ENCODE measurements at places on chromosomes 1 and 21.

DNA sequence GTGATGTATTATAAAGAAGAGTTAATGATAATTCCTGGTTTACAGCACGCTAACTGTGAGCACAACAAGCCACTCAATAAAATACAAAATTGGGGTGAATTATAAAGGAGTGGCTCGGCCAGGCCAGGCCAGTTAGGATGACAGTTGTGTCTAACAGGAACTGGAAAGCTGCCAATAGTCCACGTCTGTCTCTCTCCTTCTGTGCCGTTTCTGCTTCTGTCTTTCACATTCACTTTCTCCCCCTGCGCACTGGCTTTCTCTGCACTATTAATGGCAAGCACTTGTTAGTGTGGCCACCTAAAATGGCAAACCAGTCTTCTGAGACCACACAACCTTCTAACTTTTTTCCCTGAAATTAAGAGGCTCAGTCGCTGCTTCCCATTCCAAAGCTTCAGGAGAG is 394.3 kb downstream of the NTNG1 start:
- no peak for DNase-seq

DNA sequence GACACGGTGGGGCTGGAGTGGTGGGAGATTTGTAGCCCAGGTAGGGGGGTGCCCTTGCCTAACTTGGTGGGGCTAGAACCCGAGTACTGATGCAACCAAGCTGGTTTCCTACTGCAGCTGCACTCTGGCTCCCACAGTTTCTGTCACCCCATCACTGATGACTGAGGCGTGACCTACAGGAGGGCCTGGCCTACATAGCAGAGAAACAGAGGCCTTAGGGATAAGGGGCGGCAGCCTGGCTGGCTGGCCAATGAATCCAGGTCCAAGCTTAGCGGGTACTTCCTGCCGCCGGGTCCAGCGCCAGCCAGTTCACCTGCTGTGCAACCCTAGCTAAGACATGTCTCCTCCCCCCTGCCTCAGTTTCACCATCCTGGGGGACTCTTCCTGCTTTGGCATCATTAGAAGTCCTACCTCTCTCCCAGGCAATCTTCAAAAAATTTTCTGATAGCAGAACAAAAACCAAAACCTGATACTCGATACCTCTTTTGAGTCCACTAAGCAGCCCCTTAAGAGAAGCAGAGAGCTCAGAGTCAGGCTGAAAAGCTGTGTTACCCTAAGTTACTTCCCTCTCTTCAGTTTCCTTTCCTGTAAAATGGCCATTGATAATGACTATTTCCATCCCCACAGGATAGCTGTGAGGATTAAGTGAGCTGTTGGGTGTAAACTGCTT is 27.3 kb upstream of the RNF19B start:
- DNase-seq: no peak

- DNase-seq: no peak
Measured at GRCh38 chr1:8251635-8252034, 66.3 kb upstream of the SLC45A1 start.

DNA sequence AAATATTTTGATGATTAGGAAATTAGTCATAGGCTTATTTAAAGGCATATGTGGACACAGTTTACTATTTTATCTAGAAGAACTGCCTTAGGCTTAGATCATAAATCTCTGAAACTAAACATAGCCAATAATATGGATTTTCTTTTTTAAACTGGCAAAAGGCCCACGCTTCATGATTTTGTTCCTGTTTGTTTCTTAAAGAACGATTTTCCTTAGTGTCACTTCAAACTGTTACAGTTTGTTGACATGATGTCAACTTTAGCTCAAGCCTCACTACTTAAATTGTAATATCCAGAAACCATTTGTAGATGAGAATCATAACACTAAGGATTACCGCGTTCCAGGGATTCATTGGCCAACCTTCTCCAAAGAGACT is 322.6 kb downstream of the HHIPL2 start:
- DNase-seq: no peak

DNA sequence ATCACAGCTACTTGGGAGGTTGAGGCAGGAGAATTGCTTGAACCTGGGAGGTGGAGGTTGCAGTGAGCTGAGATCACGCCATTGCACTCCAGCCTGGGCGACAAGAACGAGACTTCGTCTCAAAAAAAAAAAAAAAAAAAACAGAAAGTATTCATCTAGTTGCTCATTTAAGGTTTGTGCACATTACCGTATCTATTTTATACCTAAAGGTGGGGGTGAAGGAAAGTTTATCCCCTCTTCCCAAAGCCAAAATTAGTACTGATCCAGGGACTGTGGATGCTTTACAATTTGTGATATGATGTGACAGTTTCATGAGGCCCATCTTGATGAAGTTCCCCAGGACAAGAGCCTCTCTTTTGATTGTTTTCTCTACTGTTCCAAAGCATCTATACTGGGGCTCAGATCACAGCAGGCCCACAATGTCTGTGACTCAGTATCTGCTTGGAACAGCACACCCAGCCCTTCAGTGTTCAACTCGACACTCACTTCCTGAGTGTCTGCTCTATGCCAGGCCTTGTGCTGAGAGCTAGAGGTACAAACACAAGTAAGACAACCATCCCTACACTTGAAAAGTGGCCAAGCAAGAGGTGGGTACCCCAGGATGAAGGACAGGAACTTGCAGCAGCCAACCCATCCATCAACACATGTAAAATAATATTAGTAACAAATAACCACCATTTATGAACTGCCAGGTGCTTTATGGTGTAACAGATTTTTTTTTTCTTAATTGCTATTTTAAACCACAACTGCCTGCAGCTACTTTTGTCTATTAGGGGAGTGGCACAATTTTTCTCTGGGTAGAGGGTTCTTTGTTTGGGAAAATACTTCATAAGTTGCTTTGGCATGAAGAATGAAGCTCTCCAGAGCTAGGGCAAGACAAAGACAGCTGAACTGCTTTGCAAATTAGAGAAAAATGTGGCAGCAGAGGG is 29.0 kb upstream of the KHDRBS1 start:
- peak; percentile 65 for DNase-seq

GRCh38 chr21:16570171-16570570 is 840.4 kb downstream of the USP25 start:
- no peak for DNase-seq

GRCh38 chr1:183956559-183957188 is 80.9 kb downstream of the COLGALT2 start:
- peak; percentile 89 for DNase-seq

DNA sequence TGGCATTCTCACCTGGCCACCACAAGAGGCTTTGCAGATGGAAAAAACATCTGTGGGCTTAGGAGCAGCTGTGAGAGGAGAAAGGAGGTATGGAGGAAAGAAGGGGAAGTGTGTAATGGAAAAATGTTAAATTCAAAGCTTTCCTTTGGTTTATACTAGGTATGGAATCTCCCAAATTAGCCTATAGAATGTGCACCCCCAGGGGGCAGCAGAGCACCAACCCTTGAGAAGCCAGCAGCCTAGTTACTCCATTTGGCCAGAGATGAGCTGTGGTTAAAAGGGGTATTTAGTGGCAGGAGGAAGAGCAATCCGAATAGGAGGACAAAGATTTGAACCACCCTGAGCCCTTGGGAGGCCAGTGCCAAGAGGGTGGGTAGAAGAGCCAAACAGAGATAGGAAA is 97.5 kb upstream of the CTTNBP2NL start:
- peak; percentile 46 for DNase-seq

DNA sequence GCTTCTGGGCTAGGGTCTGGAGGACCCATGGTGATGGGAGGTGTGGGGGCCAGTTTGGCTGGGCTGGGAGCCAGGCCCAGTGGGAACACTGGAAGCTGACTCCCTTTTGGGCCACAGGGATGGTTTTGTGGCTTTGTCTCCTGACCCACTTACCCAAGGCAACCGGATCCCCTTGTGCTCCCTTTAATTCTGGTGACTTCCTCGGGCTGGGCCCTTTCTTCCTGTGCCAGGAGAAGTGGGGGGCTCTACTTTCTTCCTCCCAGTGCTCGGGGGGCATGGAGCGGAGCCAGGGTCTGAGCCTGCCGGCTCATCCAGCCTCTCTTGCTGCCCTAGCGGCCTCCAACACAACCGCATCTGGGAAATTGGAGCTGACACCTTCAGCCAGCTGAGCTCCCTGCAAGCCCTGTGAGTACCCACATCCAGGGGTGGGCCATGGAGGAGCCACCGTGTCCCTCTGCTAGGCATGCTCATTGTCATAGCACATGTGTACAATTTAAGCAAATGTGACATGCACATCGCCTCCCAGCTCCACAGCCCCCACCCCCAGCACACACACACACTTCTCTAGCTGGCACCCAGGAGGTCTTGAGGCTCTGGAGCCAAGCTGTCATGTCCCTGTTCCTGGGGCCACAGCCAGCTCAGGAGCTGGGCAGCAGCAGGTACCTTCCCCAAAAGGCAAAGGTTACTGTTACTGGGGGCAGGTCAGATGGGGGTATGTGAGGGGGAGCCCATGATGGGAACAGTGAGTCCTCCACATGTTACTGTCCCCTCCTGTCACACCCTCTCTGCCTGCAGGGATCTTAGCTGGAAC is 35.0 kb downstream of the UBE2T start:
- DNase-seq: no peak

- no peak for DNase-seq
Measured at GRCh38 chr1:239555350-239555749, 169.0 kb downstream of the CHRM3 start.

DNA sequence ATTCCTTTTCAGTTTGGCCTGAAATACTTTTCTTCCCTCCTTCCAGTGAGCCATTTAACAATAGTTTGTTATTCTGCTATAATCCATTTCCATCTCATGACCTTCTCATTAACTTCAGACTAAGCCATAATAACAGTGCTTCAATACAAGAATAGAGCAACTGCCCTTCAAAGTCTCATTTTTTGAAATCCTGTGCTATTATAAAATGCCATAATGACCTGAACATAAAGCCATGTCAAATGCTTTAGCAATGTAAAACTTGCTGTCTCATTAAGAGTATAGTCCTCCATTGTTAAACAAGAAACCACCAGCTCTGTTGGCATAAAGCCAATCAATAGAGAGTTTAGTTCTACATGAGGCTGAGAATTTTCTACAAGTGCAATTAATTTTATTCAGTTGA is 9.6 kb upstream of the PIGK start:
- no peak for DNase-seq

- DNase-seq: peak; percentile 75
Measured at GRCh38 chr1:66505671-66506392, 28.1 kb upstream of the SGIP1 start.

- DNase-seq: peak; percentile 100
Measured at GRCh38 chr1:205298191-205298994, 23.2 kb downstream of the NUAK2 start.

DNA sequence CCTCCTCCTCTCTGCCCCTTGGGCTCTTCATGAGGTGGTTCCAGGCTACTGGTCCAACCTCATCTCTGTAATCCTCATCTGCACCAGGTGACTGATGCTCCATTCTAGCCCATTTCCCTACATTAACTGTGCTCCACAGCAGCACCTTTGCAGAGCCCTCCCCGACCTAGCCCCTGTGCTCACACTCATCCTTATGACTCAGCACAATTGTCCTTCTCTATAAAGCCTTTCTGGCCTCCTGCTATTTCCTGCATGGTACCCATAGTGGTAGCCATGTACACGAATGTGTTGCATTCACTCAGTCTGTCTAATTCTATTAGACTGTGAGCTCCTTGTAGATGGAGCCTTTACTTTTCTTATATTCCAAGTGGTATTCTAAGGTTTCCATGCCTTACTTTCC is 339.0 kb downstream of the DISC1 start:
- no peak for DNase-seq

GRCh38 chr1:240192851-240193250 is 101.2 kb downstream of the FMN2 start:
- DNase-seq: no peak

DNA sequence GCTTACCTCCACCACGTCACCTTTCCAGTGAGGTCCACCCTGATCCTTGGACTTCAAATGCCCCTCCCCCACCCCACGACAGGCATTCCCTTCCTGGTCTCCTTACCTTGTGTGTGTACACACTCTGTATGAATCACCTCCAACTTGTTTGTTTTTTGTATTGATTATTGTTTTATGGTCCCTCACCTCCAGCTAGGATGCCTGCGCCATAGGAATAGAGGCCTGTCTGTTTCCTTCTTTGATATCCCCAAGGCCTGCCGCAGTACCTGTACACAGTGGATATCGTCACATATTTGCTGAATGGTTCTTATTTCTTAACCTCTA is 219.6 kb upstream of the POU3F1 start:
- no peak for DNase-seq

- DNase-seq: no peak
Measured at GRCh38 chr1:8945568-8945967, at the start of gene CA6. CA6 (plus strand) TSS chr1:8945868; CDS start chr1:8945887, 19 bp downstream.

DNA sequence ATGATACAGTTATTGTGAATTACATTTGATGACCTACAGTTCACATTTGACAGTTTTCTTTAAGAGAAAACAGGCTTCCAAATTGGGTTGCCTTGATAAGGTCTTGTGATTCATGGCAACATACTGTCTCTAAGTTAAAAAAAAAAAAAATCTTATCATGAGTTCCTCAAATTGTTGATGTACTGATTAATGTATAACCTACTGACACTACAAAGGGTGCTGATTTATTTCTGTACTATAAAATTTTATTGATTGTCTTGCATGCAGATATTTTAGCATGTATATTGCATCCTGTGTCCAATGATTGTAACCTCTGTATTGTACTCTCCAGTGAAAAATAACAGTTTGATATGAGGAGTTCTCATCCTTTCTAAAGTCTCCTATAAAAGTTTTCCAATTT is 197.3 kb upstream of the IVNS1ABP start:
- no peak for DNase-seq

DNA sequence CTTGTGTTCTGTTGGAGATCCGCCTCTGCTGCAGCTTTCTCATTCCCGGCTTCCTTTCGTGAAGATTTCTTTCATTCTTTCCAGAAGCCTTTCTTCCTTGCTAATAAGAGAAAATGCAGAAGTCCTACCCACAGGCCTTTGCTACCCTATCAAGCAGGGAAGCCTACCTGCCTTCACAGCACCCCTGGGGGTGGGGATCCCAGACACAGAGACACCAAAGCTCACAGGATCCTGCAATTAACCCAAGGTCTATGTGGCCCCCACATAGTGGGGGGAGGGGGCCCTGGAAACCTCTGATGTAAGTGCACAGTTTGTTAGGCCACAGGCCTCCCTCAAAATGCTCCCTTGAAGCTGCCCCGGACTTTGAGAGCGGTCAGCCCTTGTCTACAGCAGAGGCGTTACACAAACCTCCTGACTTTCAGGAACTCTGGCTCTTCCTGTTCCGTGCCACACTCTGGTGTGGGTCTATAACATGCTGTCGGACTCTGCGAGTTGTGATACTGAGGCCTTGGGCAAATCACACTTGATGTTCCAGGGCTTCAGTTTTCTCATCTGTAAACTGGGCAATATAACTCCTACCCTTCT is 31.2 kb downstream of the NKAIN1 start:
- DNase-seq: no peak

DNA sequence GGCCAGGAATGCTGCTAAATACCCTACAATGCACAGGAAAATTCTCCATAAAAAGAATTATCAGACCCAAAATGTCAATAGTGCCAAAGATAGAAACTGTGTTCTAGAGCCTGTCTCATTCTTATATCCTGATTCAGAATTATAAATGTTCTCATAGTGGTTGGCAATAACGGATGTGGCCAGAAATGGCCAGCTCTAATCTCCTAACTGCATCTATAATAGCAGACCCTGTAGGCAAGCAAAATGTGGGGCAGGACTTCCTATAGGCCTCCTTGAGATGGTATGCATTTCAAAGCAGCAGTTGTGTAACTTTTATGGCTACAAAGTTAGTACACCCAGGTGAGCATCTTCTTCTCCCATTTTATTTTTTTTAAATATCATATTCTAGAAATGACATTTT is 95.9 kb upstream of the SGIP1 start:
- DNase-seq: peak; percentile 23

- no peak for DNase-seq
Measured at GRCh38 chr1:67676287-67676686, 8.7 kb upstream of the GADD45A start.

GRCh38 chr1:78728359-78728758 is 78.7 kb downstream of the IFI44 start:
- DNase-seq: no peak

GRCh38 chr1:209741193-209741592 is 14.7 kb upstream of the TRAF3IP3 start:
- DNase-seq: no peak

All from fibroblast of skin of back (primary cell).